Stimulated activated CD4-positive, alpha-beta T cell treated with anti-CD3 and anti-CD28 coated beads, Interleukin-1b, Interleukin-23, amount 100 ng/mL, for 4 hours (primary cell): ENCODE measurements at places on chromosomes 3 and 15.

DNA sequence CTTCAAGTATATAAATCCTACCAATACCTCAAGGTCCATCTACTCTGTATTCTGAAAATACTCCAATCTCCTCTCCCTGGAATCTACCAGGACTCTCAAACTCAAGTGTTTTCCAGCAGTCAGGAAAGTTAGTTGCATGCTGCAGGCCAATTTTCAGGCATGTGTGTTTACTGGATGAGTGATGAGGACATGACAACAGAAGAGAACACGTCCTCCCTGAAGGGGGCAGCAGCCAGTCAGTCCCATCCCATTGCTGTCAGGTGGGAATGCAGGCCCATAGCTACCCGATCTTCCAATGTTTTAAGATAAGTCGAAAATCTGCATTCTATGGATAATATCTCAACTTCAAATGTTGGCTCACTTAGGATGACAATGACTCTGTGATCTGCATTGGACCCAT, 496.2 kb downstream of the FHIT start:
- no peak for DNase-seq

GRCh38 chr3:50350213-50350526, 405 bp downstream of the NPRL2 start:
- no peak for DNase-seq

DNA sequence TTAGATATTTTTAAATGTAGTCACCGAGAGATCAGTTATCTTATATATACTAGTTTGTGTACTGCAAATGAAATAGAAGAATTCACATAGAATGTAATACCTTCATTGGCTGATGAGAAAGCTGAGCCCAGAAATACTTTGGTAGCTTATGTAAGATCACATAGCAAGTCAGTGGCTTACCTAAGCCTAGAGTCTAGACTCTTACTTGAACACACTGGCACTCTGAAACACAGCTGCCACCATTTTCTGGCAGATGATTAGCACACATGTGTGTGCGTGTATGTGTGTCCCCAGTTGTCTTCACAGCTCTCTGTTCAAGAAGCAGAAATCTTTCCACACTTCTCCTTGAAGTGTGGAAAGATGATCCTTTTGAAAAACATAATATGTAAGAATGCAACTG, 124.3 kb downstream of the NEO1 start:
- no peak for DNase-seq

- DNase-seq, result no peak
Measured at GRCh38 chr3:195394024-195394423, 48.8 kb downstream of the ACAP2 start.

GRCh38 chr3:192413461-192413860, 313.9 kb downstream of the FGF12 start:
- no peak for DNase-seq

GRCh38 chr3:176583956-176584355, 613.3 kb downstream of the TBL1XR1 start:
- DNase-seq, result no peak

DNA sequence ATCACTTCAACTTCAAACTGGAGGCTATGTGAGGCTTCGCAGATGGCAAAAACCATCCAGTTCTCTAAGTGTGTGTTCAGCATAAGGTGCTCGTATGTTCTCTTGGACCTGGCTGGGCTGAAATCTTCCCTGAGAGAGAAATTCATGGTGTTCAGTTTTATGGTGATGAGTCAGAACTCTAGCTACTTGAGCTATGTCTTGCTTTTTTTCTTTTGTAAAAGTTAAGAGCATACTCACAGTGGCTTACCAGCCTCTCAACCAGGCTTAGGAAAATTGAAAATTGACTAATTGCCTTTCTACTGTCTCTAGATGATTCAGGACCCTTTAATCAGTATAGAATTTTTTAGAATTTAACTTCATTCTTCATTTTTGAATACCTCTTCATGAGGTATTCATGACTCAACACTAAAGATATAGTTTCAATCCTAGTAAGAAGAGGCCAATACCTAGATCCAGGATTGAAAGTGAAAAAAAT, 617.5 kb downstream of the TBL1XR1 start:
- DNase-seq, result no peak
